Stimulated activated CD4-positive, alpha-beta T cell treated with anti-CD3 and anti-CD28 coated beads, TNF-alpha, amount 100 ng/mL, for 4 hours (primary cell): ENCODE measurements at places on chromosomes 5 and 9.

DNA sequence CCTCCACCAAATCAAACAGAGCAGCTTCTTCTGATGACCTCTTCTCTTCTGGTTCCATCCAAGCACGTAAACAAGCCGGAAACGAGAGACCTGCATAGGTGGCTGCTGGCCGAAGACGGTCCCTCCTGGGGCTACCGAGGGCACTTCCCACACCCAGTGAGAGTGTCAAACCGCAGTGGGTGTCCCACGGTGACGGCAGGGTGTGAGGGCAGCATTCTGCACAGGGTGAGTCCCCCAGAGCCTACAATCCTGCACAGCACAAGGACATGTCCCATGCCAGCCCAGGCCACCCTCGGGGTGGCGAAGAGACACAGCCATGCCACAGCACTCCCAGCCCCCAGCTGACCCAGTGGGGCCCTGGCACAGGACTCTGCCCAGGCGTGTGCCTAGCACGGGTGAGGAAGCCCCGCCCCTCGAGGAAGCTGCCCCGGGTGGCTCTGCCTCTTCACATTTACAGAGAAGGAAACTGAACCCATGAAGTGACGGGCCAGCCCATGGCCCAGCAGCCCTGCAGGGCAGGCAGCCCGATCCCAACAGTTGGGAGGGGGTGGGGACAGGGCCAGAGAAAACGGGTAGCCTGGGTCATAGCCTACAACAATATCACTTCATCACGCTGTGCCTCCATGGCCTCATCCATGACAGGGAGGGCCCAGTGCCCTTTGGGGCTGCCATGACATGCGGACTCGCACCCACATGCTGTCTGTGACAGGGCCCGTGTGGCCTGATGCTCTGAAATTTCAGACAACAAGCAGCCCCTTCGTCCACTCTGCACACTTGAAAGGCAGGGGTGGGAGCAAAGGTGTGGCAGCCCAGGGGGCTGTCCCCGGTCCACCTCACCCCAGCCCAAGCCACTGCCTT lies 43.2 kb downstream of the SEMA4D start:
- DNase-seq, result no peak

DNA sequence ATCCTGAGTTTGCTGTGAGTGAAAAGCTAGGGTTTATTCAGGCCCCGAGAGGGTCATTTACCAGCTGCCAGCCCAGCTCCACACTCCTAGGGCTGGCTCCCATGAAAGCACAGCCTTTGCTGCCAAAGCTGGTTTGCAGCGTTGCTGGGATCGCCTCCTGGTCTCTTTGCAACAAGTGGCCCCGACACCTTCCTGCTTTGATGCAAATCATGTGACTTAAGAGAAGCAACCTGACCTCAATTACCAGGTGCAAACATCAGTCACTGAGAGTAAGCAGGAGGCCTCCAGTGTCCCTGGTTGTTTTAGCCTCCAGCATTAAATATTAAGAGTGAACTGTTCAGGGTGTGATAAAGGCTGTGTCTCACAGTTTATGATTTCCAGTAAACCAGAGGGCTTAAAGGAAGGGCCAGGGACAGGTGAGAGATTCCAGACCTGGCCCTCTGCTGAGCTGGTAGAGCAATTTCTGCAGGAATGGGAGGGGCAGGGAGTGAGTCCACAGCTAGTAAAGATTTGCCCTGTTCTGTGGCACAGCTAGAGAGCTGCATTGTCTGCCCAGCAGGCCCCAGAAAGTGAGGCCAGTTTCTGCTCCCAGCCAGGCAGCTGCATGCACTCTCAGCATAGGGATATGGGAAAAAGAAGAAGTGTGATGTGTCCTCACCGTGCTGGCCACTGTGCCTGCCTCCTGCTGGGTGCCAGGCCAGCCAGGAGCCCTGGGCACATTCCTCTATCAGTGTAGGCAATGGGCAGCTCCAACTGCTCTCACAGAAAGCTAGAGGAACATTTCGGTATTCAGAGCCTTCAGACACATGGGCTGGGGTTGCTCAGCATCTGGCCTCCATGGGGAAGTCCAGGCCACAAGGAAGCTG lies 58.0 kb downstream of the SLC22A5 start:
- no peak for DNase-seq

- DNase-seq, result no peak
Observed at GRCh38 chr9:126156898-126157297, 169.7 kb upstream of the MVB12B start.

- DNase-seq, result no peak
Observed at GRCh38 chr5:540071-540905, 16.0 kb upstream of the SLC9A3 start.

GRCh38 chr9:93575796-93576257 lies 557 bp upstream of the PHF2 start:
- DNase-seq, result no peak

DNA sequence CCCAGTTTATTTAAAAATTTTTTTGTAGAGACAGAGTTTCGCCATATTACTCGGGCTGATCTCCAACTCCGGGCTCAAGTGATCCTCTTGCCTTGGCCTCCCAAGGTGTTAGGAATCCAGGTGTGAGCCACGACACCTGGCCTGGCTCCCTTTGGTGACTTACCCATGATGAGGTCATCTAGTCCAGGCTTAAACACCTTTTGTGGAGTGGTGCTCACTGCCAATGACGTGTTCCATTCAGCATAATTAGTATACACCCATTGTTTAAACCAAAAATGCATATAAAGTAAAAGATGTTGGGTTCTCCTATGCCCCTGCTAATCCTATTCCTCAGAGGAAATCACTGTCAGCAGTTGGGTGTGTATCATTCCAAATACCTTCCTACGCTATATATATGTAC lies 91.0 kb downstream of the HSPA4 start:
- DNase-seq, result no peak

GRCh38 chr5:67203701-67204074 lies 7.1 kb upstream of the CD180 start:
- DNase-seq, result no peak

GRCh38 chr5:93594591-93595419 lies 11.8 kb downstream of the NR2F1 start:
- no peak for DNase-seq

GRCh38 chr9:120562861-120563443 lies 17.0 kb downstream of the CDK5RAP2 start:
- no peak for DNase-seq

GRCh38 chr9:92048924-92049625 lies 66.1 kb downstream of the SPTLC1 start:
- DNase-seq, result no peak

- DNase-seq, result no peak
Observed at GRCh38 chr5:109230369-109230768, 179.4 kb downstream of the PJA2 start.

- DNase-seq, result no peak
Observed at GRCh38 chr5:39400713-39401578, 23.8 kb downstream of the DAB2 start.

- DNase-seq, result no peak
Observed at GRCh38 chr5:93915142-93915553, 173.7 kb upstream of the POU5F2 start.

DNA sequence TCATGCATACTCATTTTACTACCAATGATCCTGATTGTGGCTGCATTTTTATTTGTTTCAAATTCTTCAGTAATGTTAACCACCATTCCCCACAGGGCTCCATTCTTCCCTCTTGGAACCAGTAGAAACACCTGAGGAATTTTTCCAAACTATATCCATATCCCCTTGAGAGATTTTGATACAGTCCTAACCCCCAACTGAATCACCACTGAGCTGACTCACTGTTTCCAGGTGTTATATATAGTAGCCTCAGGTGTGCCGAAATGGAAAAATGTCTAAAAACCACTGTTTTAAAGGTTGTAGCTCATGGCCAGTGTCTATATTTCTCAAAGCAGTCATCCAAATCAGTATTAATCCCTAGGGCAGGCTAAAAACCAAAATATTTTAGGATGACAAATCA lies 85.2 kb downstream of the MRPS27 start:
- DNase-seq, result no peak

- no peak for DNase-seq
Observed at GRCh38 chr5:57276353-57276752, 102.5 kb downstream of the GPBP1 start.

DNA sequence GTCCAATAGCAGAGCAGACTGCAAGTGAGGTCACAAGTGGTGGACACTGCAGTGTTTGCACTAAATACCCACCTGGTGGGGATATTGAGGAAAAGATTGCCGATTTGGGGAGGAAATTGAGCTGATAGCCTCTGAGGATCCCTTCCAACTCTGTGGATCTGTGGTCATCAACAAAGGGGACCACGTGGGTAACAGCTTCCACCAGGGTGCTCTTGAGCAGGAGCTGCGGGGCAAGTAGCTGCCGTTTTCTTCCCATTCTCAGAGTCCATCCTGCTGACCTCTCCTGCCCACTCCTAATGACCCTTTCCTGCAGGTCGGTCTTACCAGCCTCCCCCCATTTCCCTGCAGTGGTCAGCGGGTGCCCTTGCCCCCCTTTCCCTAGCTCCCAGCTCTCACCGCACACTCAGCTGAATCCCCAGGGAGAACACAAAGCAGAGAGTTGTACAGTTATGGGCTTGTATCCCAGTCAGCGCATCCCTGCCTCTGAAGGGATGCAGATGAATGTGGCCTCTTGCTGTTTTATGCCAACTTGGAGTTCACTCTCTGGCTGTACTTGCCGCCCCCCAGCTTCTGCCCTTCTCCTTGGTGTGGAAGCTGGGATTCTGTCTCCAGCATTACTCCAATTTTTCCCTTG lies 18.0 kb downstream of the DAPK1 start:
- DNase-seq, result no peak

GRCh38 chr9:133734590-133735414 lies 3.4 kb downstream of the SARDH start:
- DNase-seq, result no peak
